Large intestine (tissue), 12 donors: ENCODE measurements at places on chromosomes 12 and 14.
A peak's percentile ranks its signal among the peaks of the same experiment; 100 is the strongest.

- no peak for DNase-seq
Observed at GRCh38 chr14:34081101-34081575, 130.3 kb upstream of the EGLN3 start.

DNA sequence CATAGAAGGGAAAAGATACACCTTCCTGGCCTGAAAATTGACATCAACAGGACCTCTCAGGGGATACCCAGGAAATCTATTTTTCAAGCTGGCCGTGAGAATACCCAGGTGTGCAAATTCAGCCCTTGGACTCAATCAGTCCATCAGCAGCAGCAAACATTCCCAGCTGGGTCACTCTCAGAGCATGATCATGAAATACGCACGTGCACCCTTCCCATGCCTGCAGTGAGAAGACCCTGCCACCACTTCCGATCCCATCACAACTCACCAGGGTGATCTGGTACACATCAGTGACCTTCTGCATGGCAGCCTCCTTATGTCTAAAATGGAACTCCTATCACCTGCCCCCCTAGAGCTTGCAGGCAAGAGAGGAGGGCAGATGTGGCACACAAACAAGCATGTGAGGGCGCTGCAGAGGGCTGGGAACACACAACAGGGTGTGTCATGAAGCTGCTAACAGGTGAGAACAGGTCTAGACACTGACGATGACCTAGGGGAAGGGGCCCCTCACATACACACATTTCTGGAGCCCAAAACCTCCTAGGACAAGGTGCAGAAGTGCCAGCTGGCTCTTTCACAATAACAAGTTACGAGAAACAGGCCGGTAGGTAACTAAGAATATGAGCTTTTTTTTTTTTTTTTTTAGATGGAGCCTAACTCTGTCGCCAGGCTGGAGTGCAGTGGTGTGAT is 37.8 kb upstream of the TC2N start:
- DNase-seq, result no peak

- DNase-seq, result no peak
Observed at GRCh38 chr12:49609875-49610154, 4.4 kb upstream of the FAM186B start.

- peak; percentile 97 for DNase-seq
Observed at GRCh38 chr12:14770496-14771461, 32.5 kb downstream of the WBP11 start.

- DNase-seq, result no peak
Observed at GRCh38 chr14:102699416-102700110, 77.7 kb upstream of the TRAF3 start.

DNA sequence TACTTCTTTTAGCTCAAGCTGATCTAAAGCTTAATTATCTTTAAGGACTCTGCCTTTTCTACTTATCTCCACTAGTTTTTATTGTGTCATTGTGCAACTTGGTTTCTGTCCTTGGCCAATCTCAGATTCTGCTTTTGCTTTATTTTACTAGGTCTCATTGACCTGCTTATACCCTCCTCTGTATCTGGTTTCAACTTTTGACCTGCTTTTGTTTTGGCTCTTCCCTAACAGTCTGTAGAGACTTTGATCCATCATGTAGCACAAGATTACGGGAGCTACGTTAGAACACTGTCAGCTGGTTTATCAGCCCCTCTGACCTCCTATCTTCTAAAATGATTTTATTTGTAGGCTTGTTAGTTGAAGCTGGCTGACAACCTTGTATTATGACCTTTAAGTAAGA is 43.6 kb downstream of the ZCRB1 start:
- peak; percentile 81 for DNase-seq

GRCh38 chr12:99372257-99372920 is 275.2 kb upstream of the GARIN6 start:
- DNase-seq, result no peak
